Iris pigment epithelial cell (primary cell): ENCODE measurements at places on chromosomes 12 and 14.
A peak's percentile ranks its signal among the peaks of the same experiment; 100 is the strongest.

GRCh38 chr12:1234073-1234472 lies 243.1 kb downstream of the ERC1 start:
- DNase-seq, result peak; percentile 59

- peak; percentile 12 for DNase-seq
These were observed 14.2 kb downstream of the WIF1 start for GRCh38 chr12:65106948-65107347.

GRCh38 chr14:56515739-56516138 lies 63.9 kb upstream of the TMEM260 start:
- DNase-seq, result no peak

- DNase-seq, result no peak
These were observed 1.5 kb downstream of the FBLN5 start for GRCh38 chr14:91945751-91946621.

DNA sequence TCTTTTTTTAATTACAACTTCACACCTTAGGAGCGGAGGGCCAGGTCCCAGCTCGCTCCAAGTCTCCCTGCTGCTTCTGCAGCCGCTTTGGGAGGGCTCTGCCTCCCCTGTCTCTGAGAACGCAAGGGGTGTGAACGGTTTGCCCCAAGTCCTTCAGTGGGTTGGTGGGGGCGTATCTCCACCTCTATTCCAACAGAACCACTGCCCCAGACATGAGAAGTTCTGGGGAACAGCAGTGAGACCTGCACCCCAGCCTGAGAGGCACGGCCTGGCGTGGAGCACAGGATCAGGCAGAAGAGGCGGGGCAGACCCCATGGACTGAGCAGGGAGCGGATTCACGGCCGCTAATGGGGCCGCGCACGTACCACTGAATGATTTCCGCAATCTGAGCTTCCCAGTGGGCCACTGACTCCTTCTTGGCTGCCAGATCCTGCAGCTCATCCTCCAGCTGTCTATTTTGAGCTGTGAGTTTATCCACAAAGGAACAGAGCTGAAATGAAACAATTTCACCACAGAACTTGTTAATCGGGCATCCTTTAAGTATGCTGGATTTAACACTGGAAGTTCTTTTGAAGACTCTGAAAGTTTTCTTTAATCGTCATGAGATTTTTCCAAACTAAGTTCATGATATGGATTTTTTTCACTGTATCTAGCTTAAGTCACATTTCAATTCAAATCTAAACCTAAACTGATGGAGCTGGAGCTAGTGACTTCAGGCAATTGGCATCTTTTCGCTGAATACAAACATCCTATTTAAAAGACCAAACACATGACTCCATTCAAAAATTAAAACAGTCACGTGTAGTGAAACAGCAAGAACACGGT lies 44.4 kb downstream of the AMN start:
- no peak for DNase-seq
